ENCODE measurements at places on chromosomes 6 and 20.
A peak's percentile ranks its signal among the peaks of the same experiment; 100 is the strongest.

DNA sequence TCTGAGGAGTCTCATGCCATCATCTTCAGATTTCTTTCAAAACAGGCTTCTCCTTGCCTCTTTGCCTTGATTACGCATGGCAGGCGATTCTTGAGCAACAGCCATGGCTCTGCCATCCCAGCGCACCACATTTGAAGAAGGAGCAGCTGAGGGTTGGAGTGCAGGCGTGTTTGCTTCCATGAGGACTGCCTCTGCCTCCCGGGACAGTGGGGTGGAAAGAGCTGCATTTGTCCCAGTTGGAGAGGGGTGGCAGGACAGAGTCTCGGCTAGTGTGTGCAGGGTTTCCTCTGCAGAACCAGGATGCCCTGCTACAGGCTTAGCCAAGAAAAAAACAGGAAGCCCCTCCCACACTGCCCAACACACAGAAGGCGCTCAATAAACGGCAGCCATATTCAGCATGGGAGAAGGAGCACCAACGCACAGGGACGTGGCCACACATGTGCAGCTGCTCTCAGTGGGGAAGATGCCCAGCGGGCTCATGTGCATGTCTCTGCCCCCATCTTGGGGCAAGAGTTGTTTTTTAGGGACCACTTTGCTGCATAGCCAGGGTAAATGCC is 36.6 kb downstream of the IRF4 start:
- no peak for DNase-seq

DNA sequence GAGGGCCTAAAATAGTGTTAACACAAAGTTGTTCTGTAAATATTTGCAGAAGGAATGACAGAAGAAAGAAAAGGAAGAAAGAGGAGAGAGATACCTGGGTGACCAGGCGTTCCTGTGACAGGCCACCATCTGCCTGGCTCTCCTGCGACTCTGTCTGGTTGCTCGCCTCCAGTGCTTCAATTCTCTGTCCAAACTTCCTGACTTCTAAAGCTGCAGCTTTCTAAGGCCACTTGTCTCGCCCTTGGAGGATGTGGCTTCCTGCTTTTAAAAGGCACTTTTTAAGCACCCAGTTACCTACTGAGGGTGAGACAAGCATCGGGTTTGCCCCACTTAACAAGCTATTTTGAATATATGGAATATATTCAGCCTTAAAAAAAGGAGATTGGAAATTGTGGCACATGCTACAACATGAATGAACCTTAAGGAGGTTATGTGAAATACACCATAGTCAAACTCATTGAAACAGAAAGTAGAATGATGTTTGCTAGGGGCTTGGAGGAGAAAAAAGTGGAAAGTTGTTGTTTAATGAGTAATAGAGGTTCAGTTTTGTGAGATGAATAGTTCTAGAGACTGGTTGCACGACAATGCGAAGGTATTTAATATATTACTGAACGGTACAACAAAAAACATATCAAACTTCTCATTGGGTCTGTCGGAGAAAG is 32.8 kb downstream of the VIP start:
- no peak for DNase-seq

DNA sequence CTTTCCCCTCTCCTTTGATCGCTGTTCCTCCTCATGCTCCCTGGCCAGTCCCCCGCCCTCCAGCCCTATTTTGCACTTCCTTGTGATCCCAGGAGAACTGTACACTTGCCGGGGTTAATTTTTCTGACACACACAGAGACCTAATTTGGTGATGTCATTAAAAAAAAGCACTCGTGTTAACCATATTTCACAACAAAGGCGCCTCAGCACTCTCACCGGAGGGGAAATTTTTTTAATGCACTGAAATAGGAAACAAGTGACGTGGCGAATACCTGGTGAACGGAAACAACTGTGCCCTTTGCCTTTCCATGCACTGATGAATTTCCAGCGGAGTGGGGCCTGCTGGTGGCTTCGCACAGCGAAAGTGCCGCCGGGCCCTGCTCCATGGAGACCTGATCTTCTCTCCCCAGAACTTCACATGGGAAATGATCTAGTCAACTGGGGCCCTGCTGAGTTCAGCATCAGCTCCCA is 53.9 kb upstream of the TAGAP start:
- DNase-seq: no peak

GRCh38 chr6:15491255-15491985 is 171.4 kb downstream of the DTNBP1 start:
- DNase-seq: no peak

- DNase-seq: no peak
Measured at GRCh38 chr6:111576291-111576690, 29.4 kb downstream of the TRAF3IP2 start.

- DNase-seq: no peak
Measured at GRCh38 chr6:151445482-151445881, 6.4 kb downstream of the RMND1 start.

DNA sequence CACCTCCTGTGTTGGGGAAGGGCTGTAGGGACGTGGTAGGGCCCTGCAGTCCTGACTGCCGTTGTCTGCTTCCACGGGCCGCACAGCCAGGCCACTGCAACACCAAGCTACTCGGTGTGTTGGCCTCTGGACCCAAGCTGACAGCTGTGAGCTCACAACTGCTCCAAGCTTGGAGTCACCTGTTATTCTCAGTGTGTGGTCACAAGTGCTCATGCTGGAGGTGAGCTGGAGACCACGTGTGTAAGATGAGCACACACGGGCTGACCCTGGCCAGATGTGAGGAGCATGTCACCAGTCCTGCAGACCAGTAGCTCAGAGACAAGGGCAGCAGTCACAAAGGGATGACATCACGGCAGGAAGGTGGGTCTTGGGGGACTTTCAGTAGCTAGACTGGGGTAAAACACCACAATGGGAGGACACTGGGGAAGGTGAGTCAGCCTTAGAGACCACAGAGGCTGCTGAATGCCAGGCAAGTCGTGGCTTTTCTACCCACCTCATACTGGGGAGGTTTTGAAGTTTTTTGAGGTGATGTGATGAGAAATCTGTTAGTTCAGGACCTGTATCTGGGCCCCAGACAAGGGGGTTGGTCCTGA is 87.3 kb downstream of the FAM120B start:
- no peak for DNase-seq

DNA sequence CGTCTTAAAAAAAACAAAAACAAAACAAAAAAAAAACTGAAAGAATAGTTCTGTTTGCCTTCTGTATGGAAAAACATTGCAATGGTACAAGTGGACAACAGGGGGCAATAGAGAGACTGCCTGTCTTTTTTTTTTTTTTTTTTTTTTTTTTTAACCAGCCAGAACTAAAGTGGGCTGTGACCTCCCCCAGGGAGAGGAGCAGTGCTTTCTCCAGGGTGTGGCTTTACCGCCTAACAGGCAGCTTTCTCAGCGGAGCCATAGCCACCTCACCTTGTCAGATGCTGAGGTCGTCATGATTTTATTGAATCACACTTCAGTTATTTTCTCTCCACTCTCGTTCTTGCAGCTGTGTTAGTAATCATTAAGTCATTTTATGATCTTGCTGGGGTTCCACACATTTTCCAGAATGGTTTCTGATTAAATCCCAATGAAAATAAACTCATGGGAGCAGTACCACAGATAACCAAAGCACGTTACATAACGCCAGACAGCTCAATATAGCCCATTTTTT is 78.4 kb downstream of the GMPR start:
- DNase-seq: peak; percentile 42

DNA sequence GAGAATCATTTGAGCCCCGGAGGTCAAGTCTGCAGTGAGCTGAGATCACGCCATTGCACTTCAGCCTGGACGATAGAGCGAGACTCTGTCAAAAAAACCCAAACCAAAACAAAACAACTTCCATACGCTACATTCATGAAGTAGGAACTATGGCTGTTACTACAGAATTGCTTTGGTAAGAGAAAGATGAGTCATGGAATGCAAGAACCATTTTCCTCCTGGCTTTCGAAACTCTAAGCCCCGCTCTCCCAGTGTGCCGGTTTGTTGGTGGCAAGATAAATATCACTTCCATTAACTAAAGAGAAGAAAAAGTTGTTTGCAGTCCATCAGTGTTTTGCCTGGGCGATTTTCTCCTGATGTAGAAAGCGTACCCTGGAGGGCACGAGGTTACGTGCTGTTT is 61.3 kb downstream of the ZDHHC14 start:
- DNase-seq: no peak

GRCh38 chr6:42938987-42939809 is 9.9 kb downstream of the CNPY3 start:
- DNase-seq: no peak

- DNase-seq: no peak
Measured at GRCh38 chr6:8157839-8158238, 55.5 kb upstream of the EEF1E1 start.

- DNase-seq: no peak
Measured at GRCh38 chr20:61287583-61288275, 35.7 kb downstream of the CDH4 start.

DNA sequence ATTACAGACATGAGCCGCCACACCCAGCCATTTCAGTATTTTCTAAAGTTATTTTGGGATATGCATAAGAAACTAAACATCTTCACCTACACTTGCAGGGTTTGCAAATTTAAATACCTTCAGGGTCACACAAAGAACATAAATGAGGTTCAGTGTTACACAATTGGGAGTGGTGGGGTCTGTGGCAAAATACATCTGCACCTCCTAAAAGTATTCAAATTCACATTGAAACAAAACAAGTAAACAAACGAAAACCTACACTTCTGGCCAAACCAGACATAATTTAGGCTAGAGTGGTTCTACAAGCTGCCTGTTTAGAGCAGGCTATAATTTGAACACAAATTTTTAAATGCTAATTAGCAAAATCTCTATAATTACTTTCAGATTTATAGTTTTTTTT is 34.6 kb downstream of the MAPK14 start:
- no peak for DNase-seq

GRCh38 chr6:163496205-163496604 is 81.7 kb downstream of the QKI start:
- DNase-seq: no peak

DNA sequence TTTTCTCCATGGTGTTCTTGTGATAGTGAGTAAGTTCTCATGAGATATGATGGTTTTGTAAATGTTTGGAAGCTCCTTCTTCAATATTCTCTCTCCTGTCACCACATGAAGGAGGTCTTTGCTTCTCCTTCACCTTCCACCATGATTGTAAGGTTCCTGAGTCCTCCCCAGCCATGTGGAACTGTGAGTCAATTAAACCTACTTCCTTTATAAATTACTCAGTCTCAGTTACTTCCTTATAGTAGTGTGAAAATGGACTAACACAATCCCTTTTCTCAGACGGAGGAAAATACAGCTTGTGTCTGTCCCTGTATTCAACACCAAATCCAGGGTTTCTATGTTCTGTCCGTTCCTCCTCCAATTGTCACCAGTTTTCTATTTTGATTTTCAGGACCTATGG is 181.0 kb downstream of the ALDH8A1 start:
- DNase-seq: no peak

GRCh38 chr20:52033313-52033712 is 158.3 kb downstream of the ZFP64 start:
- DNase-seq: no peak

DNA sequence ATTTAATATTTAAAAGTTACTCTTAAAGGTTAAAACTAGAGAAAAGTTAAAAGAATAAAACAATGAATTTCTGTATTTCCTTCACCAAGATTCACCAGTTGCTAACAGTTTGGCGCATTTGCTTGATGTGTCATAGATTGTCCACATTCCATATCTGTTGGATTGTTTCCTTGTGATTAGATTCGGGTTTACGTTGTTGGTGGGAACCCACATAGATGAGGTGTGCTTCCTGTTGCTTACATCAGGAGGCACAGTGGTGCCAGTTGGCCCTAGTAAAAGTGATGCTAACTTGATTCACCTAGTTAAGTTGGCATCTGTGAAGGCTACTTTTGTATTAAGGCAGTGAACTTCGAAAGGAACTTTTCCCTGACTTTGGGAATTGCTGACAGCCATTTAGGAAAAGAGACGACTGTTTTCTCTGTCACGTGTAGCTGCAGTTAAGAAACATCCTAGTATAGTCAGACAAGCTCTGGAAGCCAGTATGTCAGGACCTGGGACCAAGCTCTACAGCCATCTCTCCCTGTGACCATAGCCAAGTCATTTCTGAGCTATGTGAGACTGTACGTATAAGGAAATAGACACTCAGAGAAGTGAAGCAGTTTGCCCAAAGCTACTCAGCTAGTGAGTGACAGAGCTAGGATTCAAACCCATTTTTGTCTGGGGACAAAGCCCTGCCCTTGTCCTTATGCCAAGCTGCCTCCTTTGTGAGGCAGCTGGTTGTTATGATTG is 49.0 kb downstream of the PPARD start:
- DNase-seq: no peak

DNA sequence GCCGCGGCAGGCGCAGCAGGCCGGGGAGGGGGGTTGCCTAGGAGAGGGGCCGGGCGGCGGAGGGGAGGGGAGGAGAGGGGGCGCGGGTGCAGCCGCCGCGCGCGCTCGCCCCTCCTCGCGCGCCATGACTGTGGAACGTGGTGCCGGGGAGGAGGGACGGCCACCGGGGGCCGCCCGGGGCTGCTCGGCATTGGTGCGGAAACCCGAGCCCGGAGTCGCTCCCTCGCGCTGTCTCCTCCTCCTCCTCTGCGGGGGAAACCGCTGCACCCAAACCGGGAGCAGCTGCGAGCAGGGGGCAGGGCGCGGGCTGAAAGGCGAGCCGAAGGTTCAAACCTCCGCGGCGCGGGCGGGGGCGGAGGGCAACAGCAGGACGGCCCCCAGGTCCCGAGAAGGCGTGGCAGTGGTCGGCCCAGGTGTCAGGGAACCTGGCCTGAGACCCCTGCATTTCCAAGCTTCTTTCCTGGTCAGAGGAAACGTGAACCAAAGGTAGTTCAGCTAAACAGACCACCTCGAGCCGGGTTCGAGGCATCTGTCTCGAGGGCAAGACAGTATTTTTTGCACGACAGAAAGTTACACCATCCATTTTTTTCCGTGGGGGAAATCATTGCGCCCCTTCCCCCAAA is 1.4 kb upstream of the TRERF1 start:
- DNase-seq: peak; percentile 64

- DNase-seq: no peak
Measured at GRCh38 chr20:41258474-41258873, 59.1 kb downstream of the ZHX3 start.

DNA sequence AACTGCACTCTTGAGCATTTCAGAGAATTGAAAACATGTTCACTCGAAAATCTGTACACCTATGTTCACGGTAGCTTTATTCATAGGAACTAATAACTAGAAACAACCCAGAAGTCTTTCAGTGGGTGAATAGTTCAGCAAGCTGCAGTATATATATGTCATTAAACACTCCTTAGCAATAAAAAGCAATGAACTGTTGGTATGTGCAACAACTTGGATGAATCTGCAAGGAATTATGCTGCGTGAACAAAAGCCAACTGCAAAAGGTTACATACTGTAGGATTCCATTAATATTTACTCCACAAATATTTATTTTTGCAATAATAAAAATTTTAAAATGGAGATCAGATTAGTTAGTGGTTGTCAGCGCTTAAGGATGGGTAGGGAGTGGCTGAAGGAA is 22.1 kb upstream of the FKBP1A start:
- DNase-seq: no peak

Data from NCI-H1048 (cell line).